Cerebellar cortex (tissue), 1 donor: ENCODE measurements at places on chromosomes 2 and 18.

GRCh38 chr2:235496239-235496621, 2.4 kb downstream of the AGAP1 start:
- DNase-seq: peak; percentile 54

DNA sequence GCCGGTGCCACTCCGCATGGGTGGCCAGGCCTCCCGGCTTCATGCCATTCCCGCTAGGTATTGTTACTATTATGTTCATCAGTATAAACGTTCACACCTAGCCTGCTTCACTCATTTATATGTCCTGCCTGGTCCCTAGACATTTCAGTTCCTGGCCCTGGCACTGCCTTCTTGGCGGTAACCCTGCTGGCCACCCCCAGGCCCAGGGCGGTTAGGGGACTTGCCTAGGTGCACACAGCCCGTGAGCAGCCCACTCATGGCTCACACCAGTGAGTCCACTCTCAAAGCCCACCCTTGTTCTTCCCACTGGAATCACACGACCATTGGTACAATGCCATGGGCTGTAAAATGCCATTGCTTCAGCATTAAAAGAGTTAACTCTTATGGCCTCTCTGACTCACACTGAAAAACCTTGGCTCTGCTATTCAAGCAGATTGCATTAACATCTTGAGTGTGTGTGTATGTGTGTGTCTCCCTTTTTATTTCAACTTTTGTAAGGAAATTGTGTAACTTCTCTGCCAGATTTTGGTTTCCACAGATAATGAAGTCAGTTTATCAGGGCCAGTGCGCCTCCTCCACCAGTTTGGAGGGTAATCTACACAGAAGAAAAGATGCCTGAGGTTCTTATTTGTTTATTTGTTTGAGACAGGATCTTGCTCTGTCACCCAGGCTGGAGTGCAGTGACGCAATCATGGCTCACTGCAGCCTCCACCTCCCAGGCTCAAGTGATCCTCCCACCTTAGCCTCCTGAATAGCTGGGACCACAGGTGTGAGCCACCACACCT, 74.2 kb downstream of the RAB31 start:
- DNase-seq: no peak

DNA sequence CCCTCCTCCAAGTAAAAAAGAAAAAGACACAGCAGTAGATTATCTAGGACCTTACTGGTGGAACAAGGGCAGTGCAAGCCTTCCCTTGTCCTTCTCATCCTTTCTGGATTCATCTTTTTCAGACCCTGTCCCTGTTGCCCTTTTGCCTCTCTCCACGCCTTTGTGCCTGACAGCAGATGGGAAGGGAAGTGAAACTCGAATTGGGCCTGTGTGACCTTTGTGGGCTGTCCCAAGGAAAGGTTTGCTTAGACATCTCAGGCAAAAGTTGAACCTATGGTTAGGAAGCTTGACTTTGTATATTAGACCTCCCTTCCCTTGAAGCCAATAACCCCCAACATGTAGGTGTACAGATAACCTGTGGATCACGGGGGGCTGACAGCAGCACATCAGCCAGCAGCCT, 185.3 kb downstream of the PRKCE start:
- no peak for DNase-seq

GRCh38 chr2:136065384-136065783, 52.6 kb downstream of the CXCR4 start:
- no peak for DNase-seq

- DNase-seq: no peak
These were observed 301.0 kb downstream of the STK39 start for GRCh38 chr2:167946441-167946841.

GRCh38 chr2:97654309-97654708, 8.4 kb downstream of the COX5B start:
- no peak for DNase-seq

GRCh38 chr2:127759931-127760330, 51.0 kb downstream of the WDR33 start:
- DNase-seq: no peak

DNA sequence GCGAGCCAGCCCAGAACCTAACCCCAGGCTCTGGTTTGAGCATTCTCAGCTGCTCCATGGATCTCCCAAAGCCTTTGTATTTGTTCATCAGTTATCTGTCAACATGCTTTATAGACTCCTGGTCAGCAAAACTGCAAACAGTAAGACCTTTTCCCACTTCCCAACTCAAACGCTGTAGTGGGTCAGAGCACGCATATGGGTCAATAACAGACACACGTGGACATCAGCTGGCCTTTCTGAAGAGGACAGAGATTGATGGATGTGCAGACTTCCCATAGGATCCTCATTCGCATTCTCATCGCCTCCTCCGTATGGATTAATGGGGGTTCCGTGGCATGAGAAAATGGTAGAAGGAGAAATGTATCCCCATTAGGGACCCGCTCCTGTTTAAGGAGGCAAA, 508.1 kb downstream of the EIPR1 start:
- DNase-seq: no peak

- peak; percentile 10 for DNase-seq
These were observed 297.6 kb downstream of the PARD3B start for GRCh38 chr2:204842661-204843485.

DNA sequence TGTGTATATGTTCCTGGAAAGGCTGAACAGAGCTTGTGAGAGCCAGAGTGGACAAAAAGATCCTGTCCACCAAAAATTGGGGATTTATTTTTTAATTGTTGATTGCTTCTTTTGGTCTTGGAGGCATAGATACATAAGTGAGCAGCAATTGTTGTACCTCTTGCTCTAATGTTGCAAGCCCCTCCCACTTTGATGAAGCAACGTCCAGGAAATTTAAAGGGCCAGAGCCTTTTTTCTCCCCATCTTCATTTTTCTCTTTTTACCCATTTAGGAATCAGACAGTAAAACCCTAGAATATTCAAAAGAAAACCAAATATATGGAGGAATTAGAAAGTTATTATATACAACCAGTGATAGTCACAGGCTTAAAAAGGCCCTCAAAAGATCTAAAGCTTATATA, 871.8 kb upstream of the NRXN1 start:
- no peak for DNase-seq

- no peak for DNase-seq
These were observed 53.5 kb upstream of the TCF4 start for GRCh38 chr18:55641486-55641885.

GRCh38 chr2:10985260-10985659, 73.5 kb downstream of the KCNF1 start:
- DNase-seq: no peak

- peak; percentile 72 for DNase-seq
These were observed 129.5 kb upstream of the PELI1 start for GRCh38 chr2:64273524-64274398.

GRCh38 chr18:80200171-80200931, 47.0 kb downstream of the PARD6G start:
- peak; percentile 24 for DNase-seq

GRCh38 chr2:196162586-196163175, 8.7 kb downstream of the STK17B start:
- no peak for DNase-seq

DNA sequence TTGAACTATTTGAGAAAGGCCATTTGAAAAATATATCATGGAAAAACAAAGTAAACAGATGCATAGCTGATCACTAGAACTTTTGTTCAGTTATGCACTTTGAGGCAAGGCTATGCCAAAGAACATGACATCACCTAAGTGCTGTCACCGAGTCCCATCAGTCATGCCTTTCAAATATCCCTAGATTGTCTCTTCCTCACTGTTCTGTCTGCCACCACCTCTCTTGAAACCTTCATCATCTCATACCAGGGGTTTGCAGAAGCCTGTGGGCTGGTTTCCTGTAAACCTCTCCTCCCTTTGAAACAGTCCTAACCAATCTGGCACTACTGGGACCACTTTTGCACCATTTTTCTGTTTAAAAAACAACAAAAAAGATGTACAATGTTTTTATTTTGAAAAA, 12.3 kb upstream of the RAPH1 start:
- DNase-seq: no peak

DNA sequence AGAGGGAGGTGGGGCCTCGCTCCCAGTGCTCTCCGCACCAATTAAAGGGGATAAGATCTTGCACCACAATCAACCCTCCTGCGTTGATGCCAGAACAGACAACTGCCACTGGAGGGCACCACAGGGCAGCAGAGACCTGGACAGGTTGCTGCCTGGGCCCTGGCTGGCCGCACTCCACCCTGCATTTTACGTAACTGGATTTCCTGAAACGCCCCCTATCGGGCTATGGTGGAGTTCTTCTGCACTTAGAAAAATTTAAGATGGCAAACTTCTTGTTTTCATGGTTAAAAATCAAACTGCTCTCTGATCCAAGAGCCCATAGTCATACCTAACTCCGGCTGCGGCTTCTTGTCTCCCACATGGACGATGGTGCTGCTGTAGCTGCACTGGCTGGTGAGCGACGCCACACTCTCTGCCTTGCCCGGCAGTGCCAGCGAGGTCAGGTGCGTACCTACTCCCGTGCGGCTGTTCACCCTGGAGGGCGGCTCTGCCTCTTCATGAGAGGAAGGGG, 16.8 kb upstream of the HES6 start:
- DNase-seq: peak; percentile 90

- no peak for DNase-seq
These were observed 34.3 kb upstream of the RMP24 start for GRCh38 chr18:35938158-35938557.

GRCh38 chr2:128619471-128620325, 301.0 kb upstream of the HS6ST1 start:
- no peak for DNase-seq

GRCh38 chr2:24543252-24543651, 52.2 kb downstream of the NCOA1 start:
- no peak for DNase-seq

DNA sequence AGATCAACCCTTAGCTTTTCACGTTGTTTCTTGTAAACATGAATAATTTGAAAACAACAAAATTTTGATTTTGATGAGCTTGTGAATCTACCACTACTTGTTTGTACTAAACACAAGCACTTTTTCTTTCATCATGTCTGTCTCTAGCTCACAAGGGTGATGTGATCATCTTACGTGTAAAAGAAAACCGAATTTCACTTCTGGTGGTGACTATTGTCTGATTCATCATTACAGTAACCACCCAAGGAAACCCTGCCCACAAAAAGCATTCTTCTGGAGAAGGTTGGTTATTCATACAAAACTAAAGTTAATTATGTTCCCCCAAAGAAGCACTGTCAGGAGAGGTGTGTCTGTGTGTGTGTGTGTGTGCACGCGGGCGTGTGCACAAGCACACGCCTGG, 285.4 kb downstream of the ZNF516 start:
- no peak for DNase-seq

DNA sequence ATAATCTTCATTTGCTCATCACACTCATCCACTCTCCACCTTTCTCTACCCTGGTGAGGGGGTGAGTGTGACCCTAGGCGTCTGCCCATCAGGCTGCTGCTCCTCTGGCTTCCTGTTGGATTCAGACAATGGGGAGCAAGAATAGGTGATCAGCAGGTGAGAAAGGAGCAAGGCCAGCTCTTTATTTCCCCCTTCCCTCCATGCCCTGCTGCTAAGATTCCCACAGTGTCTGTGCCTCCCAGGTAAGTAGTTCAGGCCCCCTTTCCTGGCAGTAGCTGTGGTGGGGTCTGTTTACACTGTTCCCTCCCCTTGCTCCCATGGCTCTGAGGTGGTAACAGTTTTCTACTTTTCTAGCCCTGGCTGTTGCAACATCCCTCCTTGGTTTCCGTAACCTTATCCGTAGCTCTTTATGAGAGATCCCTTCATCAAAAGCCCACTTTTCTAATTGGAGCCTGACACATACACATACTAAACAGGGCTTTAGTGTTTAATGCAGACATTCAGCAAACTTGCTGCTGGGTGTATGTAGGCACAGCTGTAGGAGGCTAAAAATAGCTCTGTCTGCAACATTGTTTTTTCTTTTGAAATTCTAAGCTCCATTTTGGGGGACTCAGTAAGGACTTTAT, 27.5 kb downstream of the MAP2 start:
- DNase-seq: no peak

DNA sequence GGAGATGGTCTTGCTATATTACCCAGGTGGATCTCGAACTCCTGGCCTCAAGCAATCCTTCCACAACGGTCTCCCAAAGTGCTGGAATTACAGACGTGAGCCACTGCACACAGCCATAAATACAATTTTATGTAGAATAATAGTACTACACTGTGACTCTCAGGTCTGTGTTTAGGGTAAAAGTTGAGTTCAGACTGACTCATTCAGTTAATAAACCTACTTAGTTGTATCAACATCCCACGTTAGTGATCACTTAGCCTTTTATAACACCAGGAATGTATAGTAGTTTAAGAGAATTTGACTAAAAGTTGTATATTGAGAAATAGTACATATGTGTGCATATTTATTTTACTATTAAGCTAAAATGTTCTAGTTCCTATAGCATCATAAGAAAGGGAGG, 237.5 kb downstream of the PHLPP1 start:
- no peak for DNase-seq

GRCh38 chr18:13220361-13220991, 1.9 kb downstream of the LDLRAD4 start:
- peak; percentile 63 for DNase-seq

- no peak for DNase-seq
These were observed 53.6 kb downstream of the ACVR1 start for GRCh38 chr2:157822533-157822932.

GRCh38 chr2:69642709-69643601, 584 bp downstream of the AAK1 start:
- peak; percentile 49 for DNase-seq

DNA sequence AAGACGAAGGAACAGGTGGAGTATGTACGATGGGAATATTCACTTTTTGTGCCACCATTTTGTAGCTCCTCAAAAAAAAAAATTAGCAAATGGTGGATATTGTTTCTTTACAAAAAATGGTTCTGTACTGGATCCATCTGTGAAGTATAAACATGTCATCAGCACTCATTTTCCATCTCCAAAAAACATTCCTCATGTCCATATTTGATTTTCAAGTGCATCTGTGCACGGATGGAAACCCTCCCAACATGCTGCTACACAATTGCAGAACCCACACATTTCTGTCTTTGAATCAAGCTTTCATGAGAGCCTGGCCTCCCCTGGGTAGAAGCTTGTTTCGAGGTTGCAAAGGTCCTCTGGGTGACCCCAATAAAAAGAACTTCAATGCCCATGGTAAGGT, 59.6 kb upstream of the ZEB2 start:
- no peak for DNase-seq

DNA sequence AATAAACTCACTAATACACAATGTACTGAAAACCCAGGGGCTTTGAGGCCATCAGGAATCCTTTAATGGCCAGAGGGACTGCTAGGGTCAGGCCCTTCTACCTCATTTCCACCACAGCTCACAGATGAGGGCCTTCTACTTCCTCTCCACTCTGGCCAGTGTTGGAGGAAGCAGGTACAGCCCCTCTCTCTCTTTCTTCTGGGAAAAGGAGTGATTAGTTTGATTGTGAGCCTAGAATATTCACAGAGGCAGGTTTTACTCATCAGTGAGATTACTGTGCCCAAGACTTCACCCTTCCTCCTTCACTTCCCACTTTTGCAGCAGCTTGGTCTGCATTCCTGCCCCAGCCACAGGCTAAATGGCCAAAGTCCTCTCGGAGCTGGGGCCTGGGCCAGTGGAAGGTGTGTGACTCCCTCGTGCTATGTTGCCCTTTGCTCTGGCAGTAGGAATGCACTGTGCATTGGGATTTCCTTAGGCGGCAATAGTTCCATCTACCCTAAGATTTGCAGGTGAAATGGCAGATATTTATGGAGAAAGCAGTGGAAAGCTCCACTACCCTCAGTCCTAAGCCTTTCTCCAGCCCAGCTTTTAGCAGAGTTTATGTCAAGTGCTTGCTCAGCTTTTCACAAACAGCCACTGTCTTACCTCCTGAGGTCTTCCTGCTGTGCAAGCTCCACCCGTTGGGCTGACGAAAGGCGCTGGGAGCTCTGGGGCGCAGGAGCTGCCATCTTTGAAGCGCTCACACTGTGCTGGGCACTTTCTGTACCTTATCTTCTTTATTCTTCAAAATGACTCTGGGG, 36.2 kb upstream of the YES1 start:
- no peak for DNase-seq
